SJSA1 (cell line): ENCODE measurements at places on chromosomes 7 and 10.

DNA sequence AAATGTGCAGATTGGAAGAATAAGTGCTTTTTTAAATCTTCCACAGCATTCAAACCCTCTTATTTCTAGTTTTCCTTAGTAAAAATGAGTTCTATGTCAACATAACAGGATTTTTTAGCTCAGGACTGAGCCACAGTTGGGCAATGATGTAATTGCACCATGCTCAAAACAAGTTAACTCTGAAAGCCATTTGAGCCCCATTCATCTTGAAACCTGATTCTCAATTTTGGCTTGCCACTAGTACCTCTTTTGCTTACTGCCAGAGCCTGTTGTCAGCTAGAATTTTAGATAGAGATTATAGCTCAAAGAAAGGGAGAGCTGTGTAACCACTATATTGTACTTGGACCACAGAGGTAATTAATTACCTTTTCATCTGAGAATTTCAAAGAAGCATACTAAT, 1028.5 kb upstream of the PHF14 start:
- DNase-seq: no peak

GRCh38 chr10:106825576-106826364, 338.7 kb downstream of the SORCS1 start:
- no peak for DNase-seq

GRCh38 chr10:65622608-65623007, 1303.2 kb upstream of the LRRTM3 start:
- DNase-seq: no peak

DNA sequence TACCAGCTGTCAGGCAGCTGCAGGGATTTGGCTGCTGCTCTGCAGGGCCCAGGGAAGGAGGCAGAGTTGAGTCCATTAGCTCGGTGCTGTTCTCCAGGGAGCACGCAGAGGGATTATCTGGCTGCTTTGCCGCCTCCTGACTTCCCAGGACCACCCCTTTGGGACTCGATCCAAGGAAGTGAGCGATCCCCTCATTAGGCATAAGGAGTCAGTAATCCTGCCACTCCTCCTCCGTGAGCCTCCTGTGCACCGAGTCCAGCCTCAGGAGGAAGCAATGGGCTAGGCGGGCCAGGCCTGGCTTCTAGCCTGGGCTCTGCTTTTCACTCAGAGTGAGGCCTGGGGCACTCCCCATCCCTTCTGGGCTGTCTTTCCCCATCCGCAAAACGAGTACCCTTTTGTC, 417.9 kb downstream of the RPS24 start:
- no peak for DNase-seq

- no peak for DNase-seq
Observed at GRCh38 chr10:91340613-91341362, 69.4 kb upstream of the HECTD2 start.

- DNase-seq: peak; percentile 89
Observed at GRCh38 chr7:117283371-117283770, 39.5 kb downstream of the WNT2 start.

DNA sequence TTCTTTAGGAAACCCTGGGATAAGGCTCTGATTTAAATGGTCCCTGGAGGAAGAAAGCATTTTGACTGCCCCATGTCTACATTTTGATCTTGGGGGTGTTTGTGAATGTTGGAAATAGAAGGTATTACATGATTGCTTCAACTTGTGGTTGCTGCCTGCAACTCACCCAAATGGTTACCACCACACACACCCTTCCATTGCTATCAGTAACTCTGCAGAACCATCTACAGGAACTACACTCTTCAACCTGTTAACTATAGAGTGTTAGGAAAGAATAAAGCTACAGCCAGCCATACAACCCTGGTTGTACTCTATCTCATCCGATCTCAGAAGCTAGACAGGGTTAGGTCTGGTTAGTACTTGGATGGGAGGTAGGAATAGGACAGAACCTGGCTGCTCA, 71.2 kb downstream of the APBB1IP start:
- no peak for DNase-seq

DNA sequence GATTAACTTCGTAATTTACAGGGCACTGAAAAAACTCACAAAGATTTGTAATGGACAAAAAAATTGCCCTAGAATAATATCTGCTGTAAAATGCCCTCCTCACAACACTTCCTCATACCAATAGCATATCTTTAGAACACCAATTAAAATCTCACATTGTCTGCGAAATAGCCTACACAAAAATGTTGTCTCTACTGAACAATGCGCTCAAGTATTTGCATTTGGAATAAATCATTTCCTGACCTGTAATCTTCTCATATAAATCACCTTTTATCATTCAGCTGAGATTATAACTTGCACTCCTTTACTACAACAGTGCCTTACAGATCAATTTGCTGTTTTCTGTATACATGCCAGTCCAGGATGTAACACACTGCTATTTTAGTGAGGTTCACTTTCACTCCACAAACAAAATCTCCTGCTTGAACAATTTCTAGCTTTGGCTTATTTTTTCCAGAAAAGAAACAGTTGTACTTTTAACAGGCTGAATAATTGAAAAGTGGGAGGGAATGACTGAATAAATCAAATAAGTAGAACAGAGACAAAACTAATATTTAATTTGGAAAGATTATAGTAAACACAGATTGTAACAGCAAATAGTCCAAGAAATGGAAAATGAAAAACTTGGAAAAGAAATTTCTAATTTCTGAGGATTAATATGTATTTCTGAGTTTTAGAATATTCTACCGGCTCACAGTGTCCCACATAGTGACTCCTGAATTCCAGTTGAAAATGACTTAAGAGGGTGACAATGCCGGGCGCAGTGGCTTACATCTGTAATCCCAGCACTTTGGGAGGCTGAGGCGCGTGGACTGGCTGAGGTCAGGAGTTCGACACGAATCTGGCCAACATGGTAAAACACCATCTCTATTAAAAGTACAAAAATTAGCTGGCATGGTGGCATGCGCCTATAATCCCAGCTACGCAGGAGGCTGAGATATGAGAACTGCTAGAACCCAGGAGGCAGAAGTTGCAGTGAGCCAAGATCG, 30.6 kb downstream of the JMJD1C start:
- no peak for DNase-seq

DNA sequence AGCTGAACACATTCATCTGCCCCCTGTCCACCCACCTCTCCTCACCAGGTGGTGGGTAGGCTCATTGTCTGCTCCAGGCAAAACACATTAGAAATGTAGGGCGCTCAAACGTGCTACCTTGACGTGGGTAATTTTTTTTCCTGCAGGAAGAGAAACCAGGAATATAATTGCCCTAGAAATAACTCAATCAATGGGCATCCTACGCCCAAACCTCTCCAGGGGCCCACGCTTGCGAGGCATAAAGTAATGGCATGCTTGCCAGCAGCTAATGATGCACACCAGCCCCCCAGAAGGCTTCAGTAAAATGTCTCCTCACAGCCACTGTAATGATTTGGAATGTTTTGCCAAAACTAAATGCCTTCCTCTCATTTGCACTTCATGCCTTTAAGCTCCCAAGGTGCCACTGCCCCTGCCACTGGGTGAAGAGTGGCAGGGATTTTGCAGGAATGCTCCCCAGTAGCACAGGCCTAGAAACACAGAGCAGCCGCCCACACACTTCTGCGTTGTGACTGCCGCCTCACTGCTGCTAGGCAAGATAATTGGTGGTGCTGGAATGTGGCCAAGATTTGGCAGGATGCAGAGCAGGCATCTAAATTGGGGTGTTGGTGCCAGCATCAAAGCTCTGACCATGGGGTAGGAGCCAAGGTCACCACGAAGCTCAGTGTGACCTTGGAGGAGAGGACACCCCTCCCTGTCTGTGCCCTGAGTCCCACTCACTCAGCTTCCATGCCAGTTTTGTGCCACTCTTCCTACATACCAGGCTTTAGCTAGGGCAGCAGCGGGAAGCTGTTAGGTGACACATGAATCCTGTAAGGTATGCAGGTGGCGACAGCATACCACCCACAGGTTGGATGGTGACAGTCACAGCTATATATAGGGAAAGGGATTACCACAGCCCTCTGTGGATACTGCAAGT, 48.7 kb upstream of the PPP1R3C start:
- DNase-seq: no peak

DNA sequence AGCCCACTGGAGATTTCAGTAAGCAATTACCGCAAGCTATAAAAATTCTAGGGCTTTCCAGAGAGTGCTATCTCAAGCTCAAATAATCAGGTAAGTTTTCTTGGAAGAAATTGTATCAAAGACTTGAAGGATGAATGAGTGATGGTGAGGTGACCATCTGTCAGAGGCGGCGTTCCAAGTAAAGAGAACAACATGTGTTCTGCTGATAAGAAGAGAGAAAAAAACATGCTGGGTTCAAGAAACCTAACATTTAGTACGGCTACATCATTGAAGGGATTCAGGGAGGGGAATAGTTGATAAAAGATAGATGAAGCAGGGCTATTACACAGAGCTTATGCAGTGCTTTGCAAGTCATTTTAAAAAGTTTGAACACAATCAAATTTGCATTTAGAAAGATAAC, 100.7 kb downstream of the GNAI1 start:
- DNase-seq: no peak

DNA sequence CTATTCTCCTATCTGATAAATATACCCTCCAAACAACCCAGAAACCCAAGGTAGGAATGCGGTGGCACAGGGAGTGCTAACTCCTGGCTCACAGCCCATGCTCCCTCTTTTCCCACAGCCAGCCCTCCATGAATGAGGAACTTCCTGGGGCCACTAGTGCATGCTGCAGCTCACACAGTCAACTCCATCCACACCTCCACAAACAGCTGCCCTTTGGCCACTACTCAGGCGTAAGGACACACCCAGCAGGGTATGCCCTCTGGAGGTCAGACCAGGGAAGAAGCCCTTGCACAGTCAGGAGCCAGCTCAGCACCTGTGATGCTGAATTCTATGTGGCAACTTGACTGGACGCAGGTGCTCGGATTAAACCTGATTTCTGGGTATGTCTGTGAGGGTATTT, 85.2 kb upstream of the PIK3CG start:
- DNase-seq: no peak

- no peak for DNase-seq
Observed at GRCh38 chr10:91664426-91664825, 31.6 kb upstream of the PPP1R3C start.

DNA sequence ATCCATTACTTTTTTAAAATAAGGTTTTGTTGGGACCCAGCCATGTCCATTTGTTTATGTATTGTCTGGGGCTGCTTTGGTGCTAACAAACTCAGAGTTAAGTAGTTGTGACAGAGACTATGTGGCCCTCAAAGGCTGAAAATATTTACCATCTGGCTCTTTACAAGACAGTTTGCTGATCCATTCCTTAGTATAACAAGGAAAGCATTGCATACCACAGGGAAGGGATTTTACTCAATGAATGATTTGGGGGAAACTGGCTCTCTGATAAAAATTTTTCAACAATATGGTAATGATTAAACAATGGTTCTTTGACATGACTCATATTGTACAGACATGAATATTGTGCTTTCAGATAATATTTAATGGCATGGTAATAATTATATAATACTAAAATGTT, 738.1 kb downstream of the KCNMA1 start:
- no peak for DNase-seq

- no peak for DNase-seq
Observed at GRCh38 chr10:68184546-68184945, 47.4 kb downstream of the ATOH7 start.

GRCh38 chr10:5534880-5535856, 10.4 kb downstream of the CALML3 start:
- DNase-seq: no peak

GRCh38 chr10:93465806-93466675, 16.1 kb downstream of the MYOF start:
- DNase-seq: peak; percentile 98

- DNase-seq: no peak
Observed at GRCh38 chr10:120741396-120741795, 109.8 kb upstream of the WDR11 start.

GRCh38 chr10:13416760-13417159, 68.7 kb upstream of the SEPHS1 start:
- DNase-seq: no peak

- no peak for DNase-seq
Observed at GRCh38 chr10:11757454-11757820, 15.3 kb downstream of the ECHDC3 start.

DNA sequence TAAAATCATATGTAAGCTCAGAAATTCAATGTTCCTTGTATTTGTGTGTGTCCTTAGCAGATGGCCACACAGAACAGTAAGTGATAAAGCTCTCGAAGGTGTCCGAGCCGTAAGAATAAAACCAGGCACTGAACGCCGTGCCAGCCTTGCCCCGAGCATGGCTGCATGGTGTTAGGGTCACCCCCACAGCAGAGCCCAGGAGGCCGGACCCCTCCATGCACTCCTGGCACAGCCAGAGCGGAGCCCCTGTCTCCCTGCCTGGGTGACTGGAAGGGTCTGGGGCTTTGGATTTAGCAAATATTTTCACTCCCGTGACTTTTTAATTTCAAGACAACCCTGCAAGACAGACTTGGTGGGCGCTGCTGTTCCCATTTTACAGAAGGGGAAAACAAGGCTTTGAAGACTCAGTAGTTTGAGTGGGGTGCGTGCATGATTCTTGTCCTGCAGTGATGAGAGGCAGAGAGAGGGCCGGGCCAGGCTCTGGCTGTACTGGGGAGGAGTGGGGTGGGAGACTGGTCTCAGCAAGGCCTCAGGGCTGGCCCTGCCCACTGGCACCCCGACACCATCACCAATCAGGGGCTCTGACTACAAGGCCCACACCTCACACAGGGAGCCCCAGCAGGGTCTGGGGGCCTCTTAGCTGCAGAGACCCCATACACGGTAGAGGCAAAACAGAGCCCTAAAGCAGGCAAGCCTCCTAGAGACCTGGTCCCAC, 39.4 kb downstream of the VIPR2 start:
- no peak for DNase-seq

DNA sequence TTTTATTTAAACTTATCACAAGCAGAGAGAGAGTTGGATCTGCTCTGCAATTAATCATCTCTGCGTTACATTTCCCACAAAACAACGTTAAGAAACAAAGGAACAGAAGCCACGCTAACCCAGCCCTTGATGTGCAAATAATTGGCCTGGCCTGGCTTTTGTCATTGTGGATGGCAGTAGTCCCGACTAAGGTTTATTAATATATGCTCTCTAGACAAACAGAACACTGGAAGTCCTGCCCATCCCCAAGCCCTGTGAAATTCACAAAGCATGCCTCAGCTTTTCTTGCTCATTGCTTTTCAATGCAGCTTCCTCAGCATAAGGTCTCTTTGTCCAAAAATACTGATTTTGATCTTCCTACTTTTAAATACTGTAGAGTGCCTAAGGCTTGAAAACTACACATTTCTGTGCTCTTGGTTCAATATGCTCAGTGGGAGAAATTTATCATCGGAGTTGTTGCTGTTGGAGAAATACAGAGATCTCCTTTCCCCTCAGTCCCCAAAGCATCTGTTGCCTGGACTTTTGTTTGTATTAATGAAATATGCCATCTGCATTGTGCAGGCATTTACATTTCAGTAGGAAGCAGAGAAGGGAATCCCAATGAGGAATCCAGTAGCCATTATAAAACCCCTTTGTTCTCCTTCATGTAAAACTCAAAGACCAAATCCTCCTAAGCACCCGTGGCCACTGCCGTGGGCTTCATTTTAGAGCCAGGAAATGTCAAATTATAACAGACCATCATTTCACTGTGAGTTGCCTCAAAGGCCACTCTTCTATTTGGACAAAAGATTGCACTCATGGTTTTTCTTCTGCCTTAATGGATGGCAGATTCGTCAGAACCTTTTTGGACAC, 61.1 kb downstream of the SORCS1 start:
- no peak for DNase-seq

- no peak for DNase-seq
Observed at GRCh38 chr10:58885146-58885545, 291.3 kb upstream of the PHYHIPL start.

GRCh38 chr7:20193242-20193777, 23.9 kb downstream of the MACC1 start:
- no peak for DNase-seq

GRCh38 chr10:106947643-106948042, 216.9 kb downstream of the SORCS1 start:
- DNase-seq: no peak
